ENCODE measurements at places on chromosomes 3 and 15.

DNA sequence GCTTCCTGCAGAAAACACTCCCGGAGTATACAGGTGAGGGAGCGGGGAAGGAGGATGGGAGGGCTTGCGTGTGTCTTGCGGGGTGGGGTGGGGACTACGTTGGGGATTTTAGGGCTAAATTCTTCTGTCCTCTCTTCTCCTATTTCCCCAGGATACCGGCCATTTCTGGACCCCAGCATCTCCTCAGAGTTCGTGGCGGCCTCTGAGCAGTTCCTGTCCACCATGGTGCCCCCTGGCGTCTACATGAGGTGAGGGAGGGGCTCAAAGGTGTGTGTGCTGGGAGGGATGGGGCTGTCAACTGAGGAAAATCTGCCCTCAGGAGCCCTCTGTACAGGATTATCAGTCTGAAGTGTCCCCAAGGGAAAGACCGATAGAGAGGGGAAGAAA lies 6.6 kb downstream of the DUOX1 start:
- DNase-seq: no peak

GRCh38 chr15:25864966-25865365 lies 1.8 kb upstream of the ATP10A start:
- no peak for DNase-seq

DNA sequence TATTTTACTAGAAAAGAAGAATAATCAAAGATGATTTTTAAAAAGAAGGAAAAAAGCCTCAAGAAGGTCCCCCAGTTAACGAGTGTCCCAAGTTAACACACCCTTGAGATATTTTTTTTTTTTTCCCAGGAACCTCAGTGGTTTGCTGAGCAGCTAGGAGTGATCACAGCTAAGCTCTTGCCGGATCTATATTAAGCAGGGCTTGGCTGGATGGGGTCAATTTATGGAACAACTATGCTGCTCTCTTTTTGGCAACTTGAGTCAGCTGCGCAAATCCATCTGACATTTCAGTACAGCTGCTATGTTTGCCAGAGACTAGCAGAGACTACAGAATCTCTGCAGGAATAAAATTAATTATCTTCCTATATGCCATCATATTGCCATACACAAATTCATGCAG lies at the start of gene LMOD3:
Gene LMOD3, minus strand, starts transcription at position 193 of the 400 bp plus-strand sequence. CDS start 209 bp downstream, outside the sequence.
- no peak for DNase-seq

DNA sequence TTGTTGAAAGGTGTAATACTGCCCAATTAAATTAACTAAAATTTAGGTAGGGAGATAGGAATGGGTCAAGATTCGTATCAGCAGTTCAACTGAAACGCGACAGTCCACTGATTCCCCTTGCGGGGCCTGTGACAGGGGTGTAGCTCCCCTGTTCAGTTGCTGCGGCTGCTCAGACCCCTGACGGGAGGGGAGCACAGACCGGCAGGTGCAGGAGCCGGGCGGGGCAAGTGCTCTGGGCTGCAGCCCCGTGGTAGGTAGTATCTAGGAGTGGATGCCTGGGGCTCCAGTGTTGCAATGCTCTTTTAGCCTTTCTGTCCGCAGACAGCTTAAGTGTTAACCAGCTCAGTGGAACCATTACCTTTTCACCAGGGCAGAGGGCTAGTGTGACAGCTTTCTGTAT lies 164.9 kb downstream of the ROBO2 start:
- no peak for DNase-seq

GRCh38 chr3:117597865-117598264 lies 888.3 kb downstream of the TUSC7 start:
- DNase-seq: no peak

DNA sequence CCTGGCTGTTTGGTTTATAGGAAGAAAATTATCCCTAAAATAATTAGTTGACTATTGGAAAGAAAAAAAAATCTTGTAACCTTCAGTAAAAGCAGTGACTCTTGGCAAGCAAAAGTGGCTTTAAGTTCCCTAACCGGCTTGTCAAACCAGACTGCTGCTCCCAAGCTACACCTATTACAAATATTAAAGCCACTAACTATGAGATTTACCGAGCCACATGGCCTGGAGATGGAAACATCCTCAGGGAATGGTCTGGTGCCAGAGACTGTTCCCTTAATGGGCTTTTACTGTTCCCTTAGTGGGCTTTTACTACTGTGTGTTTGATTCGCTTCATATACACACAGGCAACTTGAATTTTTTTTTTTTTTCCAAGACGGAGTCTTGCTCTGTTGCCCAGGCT lies 35.9 kb upstream of the ZNF774 start:
- no peak for DNase-seq

DNA sequence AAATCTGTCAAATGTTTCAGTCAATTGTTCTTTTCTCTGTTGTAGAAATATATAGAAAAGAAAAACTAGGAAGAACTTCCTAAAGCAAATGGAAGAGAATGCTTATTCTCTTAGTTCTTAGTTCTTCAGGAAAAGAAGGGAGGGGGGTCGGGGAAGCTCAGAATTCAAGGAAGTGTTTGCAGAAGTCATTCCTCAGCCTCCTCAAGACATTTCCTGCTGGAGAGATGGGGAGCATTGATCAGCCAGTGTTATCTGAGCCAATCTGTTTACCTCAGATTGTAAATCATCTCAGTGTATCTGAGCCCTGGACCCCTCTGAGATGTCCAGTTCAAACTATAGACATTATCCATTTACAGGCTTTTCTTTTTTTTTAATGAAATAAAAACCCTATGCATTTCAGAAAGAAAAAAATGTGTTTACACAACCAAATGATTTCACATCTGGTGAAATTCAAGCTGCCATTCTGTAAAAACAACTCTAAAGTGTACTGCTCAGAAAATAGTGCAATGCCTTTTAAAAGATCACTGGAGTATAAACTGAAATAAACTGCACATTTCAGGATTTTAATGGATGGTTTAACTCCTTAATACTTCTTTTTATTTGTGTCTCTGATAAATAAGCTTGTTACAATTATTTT lies 460.7 kb downstream of the ROBO1 start:
- no peak for DNase-seq

- DNase-seq: no peak
Measured at GRCh38 chr3:95348879-95349278, 1286.0 kb downstream of the NSUN3 start.

DNA sequence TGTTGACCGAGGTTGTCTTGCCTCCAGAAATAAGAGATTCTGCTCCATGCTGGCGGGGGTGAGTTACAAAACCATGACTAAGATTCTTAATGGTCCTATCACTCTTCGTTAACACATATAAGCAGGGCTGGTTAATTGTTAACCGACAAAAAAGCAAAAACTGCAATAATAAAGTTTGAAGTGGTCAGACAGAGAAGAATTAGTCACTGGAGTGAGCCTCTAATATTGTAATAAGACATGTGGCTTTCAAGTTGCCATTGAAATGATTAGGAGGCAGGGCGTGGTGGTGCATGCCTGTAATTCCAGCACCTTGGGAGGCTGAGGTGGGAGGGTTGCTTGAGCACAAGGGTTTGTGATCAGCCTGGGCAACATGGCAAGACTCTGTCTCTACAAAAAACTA lies 78.4 kb upstream of the NR2F2 start:
- DNase-seq: no peak

DNA sequence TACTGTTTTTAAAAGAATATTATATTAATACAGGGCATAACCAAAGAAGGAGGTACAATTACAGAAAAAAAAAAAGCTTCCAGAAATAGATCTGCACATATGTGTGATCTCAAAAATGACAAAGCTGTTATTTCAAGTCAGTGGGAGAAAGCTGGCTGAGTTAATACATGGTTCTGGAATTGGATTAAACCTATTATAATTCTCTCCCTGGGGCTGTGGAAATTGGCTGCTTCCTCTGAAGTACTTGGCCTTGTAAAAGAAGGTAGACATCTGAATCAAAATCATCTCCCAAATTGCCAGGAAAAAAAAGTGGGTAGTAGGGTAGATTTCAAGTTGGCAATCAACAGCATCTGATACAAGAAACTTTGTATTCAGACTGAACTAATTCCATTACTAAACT lies 723.9 kb upstream of the ALCAM start:
- DNase-seq: no peak

DNA sequence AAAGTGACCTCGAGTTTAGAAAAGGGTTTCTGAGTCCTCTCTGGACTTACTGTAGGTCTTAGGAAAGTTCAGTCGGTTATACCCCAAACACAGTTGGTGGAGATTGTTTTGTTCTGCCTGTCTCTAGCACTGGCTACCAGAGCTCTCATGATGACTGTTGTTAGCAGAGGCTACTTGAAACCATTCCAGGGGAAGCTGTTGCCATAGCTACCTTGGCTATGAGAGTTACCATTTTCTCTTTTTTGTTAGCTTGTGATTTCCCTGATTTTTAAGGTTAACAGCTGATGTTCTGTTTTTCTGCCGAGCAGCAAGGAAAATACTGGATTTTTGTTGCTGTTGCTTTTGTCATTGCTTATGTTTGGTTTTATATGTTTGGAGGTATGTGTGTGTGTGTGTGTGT lies 26.7 kb downstream of the ABHD2 start:
- no peak for DNase-seq

- DNase-seq: no peak
Measured at GRCh38 chr3:62954580-62954979, 79.4 kb upstream of the CADPS start.

GRCh38 chr3:194271460-194272035 lies 79.6 kb downstream of the CPN2 start:
- no peak for DNase-seq

DNA sequence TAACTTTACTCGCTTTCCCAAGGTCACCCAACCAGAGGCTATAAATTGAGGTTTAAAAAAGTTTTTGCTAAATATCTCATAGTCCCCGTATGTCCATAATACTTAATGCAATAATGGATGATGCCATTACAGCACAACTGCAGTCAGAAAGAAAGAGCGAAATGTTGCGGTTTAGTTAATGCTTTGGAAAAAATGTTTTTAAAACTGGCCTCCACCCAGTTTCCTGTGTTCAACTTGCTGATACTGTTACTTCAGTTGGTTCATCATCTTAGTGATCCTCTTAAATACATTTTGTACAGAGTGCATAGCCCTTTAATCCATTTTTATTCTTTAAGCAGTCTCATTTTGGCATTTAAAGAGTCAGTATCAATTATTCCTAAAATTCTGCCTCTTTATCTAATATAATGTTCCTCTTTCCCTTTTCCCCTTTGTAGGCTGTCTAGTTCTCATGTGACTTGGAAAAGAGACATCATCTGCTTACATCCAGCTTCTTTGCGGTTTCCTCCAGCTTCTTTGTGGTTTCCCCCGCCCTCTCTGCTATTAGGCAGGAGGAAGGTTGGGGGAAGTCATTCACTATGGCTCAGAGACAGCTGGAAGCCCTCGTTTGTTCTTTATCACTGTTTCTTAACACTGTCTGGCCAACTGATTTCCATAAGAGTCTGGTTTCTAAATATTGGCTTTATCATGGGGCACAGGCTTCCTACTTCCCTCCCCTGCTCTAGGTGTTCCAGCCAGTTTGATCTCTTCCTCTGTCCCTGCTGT lies 154.3 kb downstream of the GOLIM4 start:
- no peak for DNase-seq

DNA sequence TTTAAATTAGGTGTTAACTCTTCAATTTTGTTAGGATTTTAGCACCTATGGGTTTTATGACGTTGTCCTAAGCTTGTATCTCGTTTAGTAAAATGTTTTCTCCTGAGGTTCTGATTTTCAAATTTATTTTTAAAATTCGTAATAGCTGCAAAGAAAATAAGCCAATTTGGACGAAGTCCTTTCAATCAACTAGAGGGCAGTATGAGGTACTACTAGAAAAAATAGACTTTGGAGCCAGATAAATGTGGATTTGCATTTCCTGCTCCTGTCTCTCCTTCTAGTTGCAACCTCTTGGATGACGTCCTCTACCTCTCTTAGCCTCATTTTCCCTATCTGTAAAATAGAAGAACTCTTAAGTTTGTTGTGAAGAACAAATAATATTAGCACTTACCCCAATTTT lies 81.1 kb downstream of the SLTM start:
- no peak for DNase-seq

DNA sequence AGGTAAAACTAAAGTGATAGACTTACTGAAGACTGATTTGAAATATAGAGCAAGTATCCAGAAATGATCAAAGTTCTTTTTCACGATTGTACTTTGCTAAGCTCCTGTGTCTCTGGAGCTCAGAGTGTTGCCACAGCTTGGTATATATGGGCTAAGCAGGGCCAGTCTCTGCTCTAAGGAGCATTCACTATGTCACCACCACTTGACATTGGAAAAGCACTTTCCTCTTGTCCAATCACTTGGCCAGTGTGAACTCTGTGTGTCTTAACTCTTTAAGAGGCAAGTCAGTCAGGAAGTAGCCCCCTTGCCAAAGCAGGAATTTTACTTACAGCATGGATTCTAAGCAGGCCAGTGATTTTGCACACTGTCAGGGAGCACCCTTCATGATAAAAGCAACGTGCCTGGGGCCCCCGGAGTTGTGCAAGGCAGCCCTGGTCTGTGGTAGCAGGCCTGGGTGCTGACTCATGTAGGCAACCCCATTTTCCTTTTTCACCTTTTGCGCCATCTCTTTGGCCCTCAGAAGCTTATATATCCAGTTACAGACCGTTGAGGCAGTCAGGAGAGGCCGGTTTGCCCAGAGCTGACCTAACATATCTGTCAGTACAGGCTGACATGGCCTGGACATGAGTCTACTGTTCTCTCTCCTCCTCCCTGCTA lies 73.0 kb downstream of the HCN4 start:
- DNase-seq: no peak

GRCh38 chr3:162863579-162863978 lies 1367.0 kb downstream of the OTOL1 start:
- DNase-seq: no peak

GRCh38 chr3:56751056-56751707 lies 50.6 kb downstream of the ARHGEF3 start:
- DNase-seq: peak; percentile 16
